ENCODE measurements at places on chromosomes 16 and 17. TPM values are rescaled to one million over a fixed set of nuclear protein-coding genes. Genes with fewer than 3 reads are reported as not detected.

DNA sequence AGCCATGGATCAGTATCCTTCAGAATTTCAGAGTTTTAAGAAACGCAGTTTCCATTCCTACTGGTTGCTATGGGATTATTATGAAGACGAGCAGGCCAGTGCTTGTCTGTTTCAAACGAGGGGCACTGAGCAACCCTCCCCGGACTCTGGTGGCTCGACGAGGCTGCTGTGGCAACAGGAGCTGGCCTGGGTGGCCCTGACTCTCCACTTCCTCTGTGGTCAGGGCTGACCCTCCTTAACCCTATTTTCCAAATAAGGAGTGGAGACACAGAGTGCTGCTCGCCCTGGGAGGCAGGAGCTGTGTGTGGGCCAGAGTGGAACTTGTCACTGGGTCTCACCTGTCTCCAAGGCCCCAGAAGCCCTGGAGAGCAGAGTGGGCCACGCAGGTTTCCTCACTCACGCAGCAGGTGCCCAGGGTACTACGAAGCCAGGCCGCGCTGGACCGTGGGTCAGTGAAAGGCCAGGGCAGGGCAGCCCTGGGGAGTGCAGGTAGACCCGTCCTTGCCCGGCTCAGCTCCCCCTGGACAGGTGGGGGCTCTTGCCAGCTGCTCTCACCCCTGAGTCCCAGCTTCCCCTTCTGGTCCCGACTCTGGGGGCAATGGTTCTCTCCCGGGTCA lies 3.3 kb downstream of the GALNS start:
- no peak for DNase-seq

- DNase-seq = no peak
These were observed 29.1 kb downstream of the RPTOR start for GRCh38 chr17:80573701-80574100.

- DNase-seq = no peak
These were observed 11.2 kb upstream of the KCNJ2 start for GRCh38 chr17:70158180-70158579.

DNA sequence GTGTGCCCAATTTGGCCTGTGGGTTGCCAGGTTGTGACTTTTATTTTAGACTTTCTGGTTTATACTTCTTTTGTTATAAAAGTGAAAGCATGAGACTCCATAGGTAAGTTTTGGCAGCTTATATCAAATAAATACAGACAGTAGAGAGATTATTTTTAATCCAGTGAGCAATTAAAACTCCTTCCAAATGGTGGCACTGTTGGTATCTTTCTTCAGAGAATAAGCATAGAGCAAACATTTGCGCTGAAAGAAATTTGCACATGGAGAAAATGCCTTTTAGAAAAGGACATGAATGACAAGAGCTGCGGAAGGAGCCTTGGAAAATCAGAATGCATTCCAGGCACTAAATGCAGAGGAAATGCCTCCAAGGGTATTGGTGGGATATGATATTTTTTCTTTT lies 46.1 kb upstream of the DNAJA2 start:
- DNase-seq = no peak

DNA sequence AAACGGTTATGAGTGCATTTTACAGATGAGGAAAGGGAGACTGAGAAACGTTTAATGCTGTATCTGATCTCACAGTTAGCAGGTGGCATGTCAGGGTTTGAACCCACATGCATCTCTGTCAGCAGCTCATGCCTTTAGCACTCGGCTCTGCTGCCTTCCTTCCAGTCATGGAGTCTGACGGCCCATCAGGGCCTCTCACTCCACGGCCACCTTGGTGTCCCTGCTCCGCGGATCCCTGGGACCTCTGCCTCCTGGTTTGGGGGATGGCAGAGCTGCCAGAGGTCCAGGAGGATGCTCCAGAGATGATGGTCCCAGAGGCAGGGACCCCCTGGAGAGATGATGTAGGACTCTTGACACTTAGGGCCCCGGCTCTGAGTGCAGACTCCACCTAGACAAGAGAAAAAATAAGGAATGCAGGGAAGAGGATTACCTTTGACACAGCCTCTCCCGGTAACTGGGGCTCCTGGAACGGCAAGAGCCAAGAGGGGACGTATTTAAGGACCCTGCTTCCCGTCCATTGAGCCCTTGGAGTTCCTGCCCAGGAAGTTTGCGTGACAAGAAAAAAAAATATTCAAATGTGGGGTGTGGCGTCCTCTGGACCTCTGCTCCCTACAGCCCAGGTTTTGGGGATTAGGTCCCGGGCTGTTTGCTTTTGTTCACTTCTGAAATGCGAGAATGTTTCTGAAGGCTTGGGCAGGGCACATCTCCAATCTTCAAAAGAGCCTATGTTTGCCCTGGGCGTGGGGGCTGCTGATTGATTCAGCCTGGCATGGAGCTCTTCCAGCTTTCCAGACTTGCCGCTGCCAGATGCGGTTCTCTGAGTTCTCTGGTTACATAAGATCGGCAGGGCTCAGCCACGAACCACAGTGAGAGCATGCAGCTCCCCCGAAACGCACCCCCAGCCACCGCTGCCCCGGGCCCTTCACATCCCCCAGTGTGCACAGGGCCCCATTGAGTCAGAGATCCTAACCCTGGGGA lies at the start of gene ALDH3A1:
Gene ALDH3A1 (minus strand): TSS at position 470 of the 978 bp plus-strand sequence. CDS start 3,169 bp downstream, outside the sequence.
- no peak for DNase-seq

- DNase-seq = no peak
These were observed 7.6 kb downstream of the PPM1E start for GRCh38 chr17:58763263-58763662.

- peak; percentile 77 for DNase-seq
These were observed 76.0 kb downstream of the ZNF778 start for GRCh38 chr16:89293276-89294143.

GRCh38 chr17:66633317-66633965 lies 201.5 kb upstream of the CACNG5 start:
- DNase-seq = no peak

GRCh38 chr17:67059372-67059771 lies 15.0 kb downstream of the CACNG1 start:
- no peak for DNase-seq

DNA sequence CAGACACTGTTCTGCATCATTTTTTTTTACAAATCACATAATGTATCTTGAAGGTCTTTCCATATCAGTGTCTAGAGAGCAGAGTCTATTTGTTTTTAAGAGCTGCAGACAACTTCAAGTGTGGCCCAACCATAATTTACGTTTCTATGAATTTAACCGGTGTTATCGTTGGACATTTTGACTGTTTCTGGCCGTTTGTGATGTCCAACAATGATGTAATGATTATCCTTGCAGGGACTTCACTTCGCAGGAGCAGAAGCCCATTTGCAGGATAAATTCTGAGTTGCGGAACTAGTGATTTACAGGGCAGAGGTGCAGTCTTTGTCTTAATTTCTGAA lies 26.9 kb upstream of the HLF start:
- DNase-seq = no peak

DNA sequence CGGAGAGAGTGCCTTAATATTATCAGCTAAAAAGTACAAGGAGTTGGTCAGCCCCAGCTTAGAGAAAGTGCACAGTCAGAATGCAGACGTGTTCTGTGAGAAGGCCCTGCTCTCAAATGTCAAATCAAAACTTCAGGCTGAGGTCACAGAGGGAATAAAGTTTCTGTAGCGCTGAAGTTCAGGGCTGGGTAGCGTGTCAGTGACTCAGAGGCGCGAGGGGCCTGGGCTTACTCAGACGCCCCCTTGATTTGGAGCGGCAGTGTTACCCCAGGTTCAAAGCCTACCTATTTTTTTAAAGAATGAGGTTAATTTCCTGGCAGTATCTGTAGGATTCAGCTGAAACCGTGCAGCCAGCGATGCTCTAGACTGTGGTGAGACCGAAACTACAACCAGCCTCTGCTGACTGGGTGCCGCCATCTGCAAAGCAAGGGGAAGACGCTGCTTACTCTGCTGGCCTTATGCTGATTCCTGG lies 4.8 kb downstream of the CIAO3 start:
- DNase-seq = no peak

- no peak for DNase-seq
These were observed 2.4 kb downstream of the ABAT start for GRCh38 chr16:8676737-8677375.

- no peak for DNase-seq
These were observed 32.1 kb downstream of the TANC2 start for GRCh38 chr17:62998166-62998565.

DNA sequence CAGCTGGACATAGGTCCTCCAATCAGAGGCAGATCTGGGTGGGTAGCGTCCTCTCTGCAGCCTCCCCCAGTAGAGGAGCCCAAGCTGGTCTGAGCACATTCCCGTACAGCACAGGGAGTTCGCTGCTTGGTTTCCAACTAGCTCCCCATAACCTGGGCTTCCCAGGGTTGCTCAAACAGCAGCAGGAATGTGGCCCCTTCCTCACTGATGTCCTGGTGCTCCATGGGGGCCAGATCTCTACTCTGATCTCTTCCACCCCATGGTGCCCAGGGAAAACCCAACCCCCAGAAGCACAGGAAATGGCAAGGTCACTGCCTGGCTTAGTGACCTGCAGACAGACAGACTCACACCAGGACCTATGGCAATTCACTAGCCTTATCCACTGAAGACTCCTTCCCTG lies 11.1 kb upstream of the MMP2 start:
- peak; percentile 68 for DNase-seq

DNA sequence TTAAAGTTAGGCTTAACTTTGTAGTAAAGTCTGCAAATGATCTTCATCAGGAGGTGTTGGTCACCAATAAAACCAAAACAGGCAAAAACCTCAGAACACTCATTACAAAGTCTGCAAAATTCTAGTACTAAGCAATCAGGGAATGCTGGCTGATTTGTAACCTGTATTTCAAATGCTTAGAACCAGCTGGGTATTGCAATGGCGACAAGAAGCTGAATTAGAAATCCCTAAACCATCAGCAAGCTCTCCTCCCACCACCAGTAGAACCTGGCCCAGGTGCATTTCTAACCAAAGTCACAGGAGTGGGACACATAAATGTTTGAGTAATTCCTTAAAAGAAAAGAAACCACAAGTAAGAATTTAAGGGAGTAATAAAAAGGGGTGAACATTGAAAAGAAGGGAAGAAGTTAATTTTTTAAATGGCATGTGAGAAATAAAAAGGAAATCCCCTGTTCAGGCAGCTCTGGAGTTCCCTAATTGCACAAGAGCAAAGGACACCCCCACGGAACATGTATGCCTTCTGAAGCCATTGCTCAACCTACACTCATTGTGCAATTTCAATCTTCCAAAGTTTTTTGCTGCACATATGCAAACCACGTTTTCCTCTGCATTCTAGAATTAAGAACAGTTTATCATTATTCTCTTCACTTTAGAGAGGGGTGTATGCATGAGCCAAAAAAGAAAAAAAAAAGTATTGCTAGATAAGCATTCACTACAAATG lies 102.9 kb downstream of the HIC1 start:
- DNase-seq = no peak

- no peak for DNase-seq
These were observed 30.5 kb downstream of the MGRN1 start for GRCh38 chr16:4654964-4655590.

GRCh38 chr17:30819971-30820705 lies 4.4 kb downstream of the CRLF3 start:
- DNase-seq = no peak

DNA sequence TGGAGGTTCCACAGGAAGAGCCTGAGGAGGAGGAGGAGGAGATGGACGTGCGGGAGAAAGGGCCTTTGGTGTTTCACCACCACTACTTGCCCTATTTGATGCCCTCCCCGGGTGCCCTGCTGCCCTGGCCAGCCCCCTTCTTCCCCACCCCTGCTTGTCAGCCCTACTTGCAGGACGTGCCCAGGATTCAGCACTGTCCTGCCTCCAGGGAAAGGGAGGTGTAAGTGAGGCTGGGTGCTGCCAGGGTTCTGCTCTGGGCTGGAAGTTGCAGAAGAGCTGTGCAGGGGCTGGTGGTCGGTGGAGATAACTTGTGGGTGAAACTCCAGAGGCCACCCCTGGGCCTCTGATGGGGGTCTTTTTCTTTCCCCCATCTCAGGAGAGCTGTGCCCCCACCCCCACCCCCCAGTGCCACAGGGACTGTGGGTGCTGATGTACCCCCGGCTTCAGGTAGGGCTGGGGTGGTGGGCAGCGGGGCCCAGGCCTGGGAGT lies 3.0 kb downstream of the PRR29 start:
- DNase-seq = peak; percentile 48

GRCh38 chr16:751152-752006 lies 9.2 kb upstream of the MSLN start:
- no peak for DNase-seq

- DNase-seq = no peak
These were observed 36.4 kb downstream of the PEMT start for GRCh38 chr17:17555151-17555550.

- DNase-seq = peak; percentile 72
These were observed 18.2 kb upstream of the FASN start for GRCh38 chr17:82116246-82116645.

DNA sequence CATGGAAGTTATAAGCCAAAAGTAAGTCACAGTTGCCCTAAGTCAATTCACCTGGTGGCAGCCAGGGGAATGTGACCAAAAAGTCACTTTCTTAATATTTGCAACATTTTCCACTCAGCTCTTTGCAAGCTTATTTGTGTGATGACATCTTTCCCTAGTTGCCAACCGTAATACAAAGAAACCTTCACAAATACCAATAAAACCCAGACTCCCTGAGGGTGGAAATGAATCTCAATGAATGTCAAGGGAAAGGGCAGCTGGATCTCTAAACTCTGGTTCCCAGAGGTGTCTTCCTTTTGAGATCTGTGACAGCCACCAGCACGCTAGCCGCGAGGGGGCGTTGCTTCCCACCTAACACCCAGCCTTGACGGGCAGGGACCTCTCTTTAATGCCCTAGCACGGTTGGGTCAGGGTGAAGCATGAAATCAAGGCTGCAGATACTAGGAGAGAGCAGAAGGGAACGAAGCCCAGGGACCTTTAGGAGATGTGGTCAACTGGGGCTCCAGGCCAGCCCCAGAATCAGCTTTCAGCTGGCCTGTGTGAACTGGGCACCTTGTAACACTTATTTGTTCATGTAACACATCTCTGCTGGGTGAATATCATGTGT lies 82.2 kb downstream of the CMC2 start:
- peak; percentile 95 for DNase-seq

GRCh38 chr16:55655381-55655896 lies 349 bp upstream of the SLC6A2 start:
- DNase-seq = no peak

The SPEM1 gene
- not detected for total RNA-seq

The MYLK3 gene
- total RNA-seq = 1.8 TPM

The NME2 gene
- total RNA-seq = 578 TPM

The KCNJ2 gene
- total RNA-seq = 0.29 TPM

The ABCC1 gene
- total RNA-seq = 51.2 TPM

The HASPIN gene
- total RNA-seq = 15.3 TPM

The KRT20 gene
- total RNA-seq = not detected

The KRTAP1-5 gene
- total RNA-seq = not detected

The LPO gene
- total RNA-seq = 0.07 TPM

The PPP1R9B gene
- total RNA-seq = 24.1 TPM

The CLEC18A gene
- total RNA-seq = 0.33 TPM

The C16orf46 gene
- 1.6 TPM for total RNA-seq

The STARD3 gene
- total RNA-seq = 60.3 TPM

The WNT3 gene
- 21.8 TPM for total RNA-seq

The CDRT15 gene
- not detected for total RNA-seq

The MEOX1 gene
- not detected for total RNA-seq

The ADAMTS18 gene
- 12.4 TPM for total RNA-seq

The AANAT gene
- total RNA-seq = not detected

The PROCA1 gene
- 28.7 TPM for total RNA-seq

The EPOP gene
- total RNA-seq = 3.2 TPM

The PSMC3IP gene
- 27.8 TPM for total RNA-seq

The CFAP97D1 gene
- not detected for total RNA-seq

Data from endodermal cell (in vitro differentiated cells).